Vein endothelial cell (primary cell): ENCODE measurements at places on chromosomes 4 and X. TPM values are rescaled to one million over a fixed set of nuclear protein-coding genes. Genes with fewer than 3 reads are reported as not detected.

Gene PPID
- total RNA-seq = 11.1 and 15.0 TPM in 2 replicates

Gene CXCL1
- 51.0 and 69.6 TPM in 2 replicates for total RNA-seq

Gene RRH
- not detected in 2 replicates for total RNA-seq

Gene ZNF711
- 3.7 and 3.9 TPM in 2 replicates for total RNA-seq

Gene IGSF1
- not detected in 2 replicates for total RNA-seq
